ENCODE measurements at places on chromosomes 1 and 21. TPM values are rescaled to one million over a fixed set of nuclear protein-coding genes. Genes with fewer than 3 reads are reported as not detected.

FAM151A gene
- 0.85 TPM for polyA plus RNA-seq

TBX15 gene
- 61.2 TPM for polyA plus RNA-seq

XCL1 gene
- not detected for polyA plus RNA-seq

MAP3K21 gene
- polyA plus RNA-seq: 0.27 TPM

VHLL gene
- not detected for polyA plus RNA-seq

TDRD5 gene
- not detected for polyA plus RNA-seq

RXFP4 gene
- 0.36 TPM for polyA plus RNA-seq

RGS4 gene
- polyA plus RNA-seq: 1.2 TPM

LEFTY2 gene
- polyA plus RNA-seq: 3.3 TPM

GALE gene
- polyA plus RNA-seq: 26.9 TPM

STYXL2 gene
- polyA plus RNA-seq: 138 TPM

YBEY gene
- 13.3 TPM for polyA plus RNA-seq
